ENCODE measurements at places on chromosomes 11 and 22.

GRCh38 chr11:46675288-46675851 is 25.0 kb downstream of the ARHGAP1 start:
- DNase-seq = no peak

DNA sequence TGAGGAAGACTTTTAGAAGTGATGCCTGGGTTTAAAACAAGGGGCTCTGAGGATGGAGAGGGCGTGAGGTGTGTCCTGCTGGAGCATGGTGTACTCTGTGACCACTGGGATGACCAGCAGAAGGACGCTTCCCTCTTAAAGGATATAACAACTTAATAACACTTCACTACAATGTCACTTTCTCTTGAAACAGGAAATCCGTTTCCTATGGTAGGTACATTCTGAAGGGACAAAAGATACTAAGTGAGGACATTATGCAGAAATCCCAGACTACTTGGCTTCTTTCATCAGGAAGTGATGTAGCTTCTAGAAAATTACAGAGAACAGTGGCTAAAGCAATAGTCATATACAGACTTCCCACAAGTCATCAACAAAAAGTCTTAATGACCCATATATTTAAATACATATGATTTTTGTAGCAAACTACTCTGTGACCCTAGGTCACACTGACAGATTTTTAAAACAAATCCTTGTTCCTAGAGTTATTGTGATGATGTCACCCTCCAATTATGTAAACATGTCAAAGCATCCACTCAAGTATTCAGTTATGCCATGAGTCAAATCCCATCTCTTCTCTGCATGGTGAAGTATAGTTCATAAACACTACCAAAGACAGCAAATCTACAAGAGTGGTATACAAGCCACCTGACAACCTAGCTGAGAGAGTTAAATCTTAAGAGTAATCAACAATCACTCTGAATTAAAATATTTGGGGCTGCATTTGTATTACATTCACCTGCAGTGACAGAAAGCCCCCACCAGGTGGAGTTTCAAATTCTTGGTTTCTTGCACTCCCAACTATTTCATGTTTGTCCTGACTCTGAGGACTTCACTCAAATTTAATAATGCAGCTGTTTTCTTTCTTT is 32.8 kb downstream of the PITPNB start:
- peak; percentile 26 for DNase-seq

DNA sequence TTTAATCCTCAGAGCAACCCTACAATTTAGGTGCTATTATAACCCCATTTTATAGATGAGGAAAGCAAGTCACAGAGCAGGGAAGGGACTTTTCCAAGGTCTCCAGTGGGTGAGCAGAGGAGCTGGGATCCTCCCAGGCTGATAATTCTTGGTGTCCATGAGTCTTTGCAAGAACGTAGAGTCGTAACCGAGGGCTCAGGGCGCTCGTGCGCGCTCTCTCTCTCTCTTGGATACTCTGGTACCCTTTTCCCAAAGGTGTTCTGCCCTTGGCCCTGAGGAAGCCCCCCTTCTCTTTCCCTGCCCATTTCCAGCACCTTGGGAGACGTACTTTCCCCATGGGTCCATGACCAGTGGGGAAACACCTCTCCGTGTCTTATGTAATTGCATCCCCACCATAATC is 5.2 kb upstream of the ZP1 start:
- no peak for DNase-seq

GRCh38 chr11:130555251-130555841 is 106.9 kb downstream of the ADAMTS15 start:
- no peak for DNase-seq

DNA sequence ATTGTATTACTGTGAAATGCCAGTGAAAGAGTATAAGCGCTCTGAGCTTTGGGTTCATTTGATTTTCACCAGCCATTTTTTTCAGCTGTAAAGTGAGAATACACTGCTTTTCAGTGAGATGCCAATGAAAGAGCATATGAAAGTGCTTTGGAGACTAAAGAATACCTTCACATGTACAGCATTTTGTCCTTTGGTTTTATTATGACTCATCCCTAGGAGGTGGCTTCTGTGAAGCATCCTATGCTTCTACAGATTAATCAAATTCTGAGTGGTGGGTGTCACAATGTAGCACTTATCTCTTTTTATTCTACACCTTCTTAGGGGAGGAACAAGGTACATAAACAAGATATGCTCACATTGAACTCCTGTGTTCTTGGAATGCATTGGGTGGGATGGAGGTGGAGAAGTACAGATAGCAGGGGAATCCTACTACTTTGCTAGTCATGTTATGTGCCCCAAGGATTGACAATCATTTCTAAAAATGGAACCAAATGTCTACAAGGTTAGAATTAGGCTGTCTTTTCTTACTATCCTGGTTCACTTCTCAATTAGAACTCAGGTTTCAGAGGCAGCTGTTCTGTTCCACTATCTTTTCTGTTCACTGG is 18.7 kb downstream of the TRIM44 start:
- DNase-seq = no peak

DNA sequence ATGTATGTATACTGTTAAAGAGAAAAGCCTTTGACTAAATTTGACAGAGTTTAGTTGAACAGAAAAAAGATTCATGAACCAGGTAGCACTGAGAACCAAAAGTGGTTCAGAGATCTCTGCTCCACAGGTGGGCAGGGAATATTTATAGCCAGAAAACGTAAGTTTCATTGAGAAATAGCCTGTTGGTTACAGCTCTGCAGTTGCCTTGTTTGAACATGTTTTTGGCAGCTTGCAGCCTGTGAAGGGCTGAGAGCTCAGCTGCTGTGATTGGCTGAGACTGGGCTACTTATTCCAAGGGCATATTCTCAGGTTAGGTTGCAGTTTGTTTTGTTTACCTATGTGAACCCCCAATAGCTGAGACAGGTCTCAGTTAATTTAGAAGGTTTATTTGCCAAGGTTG is 13.5 kb upstream of the ZNF74 start:
- DNase-seq = no peak

- DNase-seq = no peak
Measured at GRCh38 chr11:117409511-117409910, 81.9 kb downstream of the CEP164 start.

- no peak for DNase-seq
Measured at GRCh38 chr22:46586531-46587011, 33.6 kb upstream of the GRAMD4 start.

GRCh38 chr11:45948356-45948755 is 25.9 kb downstream of the LARGE2 start:
- DNase-seq = no peak

GRCh38 chr11:95434489-95435057 is 203.6 kb upstream of the SESN3 start:
- DNase-seq = no peak

- no peak for DNase-seq
Measured at GRCh38 chr22:24772493-24773220, 1.9 kb downstream of the PIWIL3 start.

- DNase-seq = no peak
Measured at GRCh38 chr11:101127197-101127698, 2.4 kb downstream of the PGR start.

GRCh38 chr11:94330789-94331188 is 26.4 kb downstream of the IZUMO1R start:
- no peak for DNase-seq

- DNase-seq = no peak
Measured at GRCh38 chr11:8384199-8384821, 120.6 kb upstream of the LMO1 start.

DNA sequence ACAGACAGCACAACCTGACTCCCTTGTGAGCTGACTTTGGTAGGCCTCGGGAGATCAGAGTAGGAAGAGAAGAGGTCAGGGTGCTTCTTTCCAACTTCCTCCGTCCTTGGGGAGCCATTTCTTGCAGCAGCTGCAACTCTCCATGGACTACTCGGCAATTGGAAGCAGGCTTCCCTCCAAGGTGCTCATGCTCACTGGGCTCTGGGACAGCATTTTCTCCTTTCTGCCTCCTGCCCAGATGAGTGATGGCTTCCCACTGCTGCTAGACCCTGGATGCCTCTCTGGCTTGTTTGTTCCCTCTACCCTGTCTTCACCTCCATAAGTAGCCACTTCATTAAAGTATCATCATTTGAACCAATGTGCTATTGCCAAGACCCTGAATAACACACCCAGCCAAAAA is 8.2 kb upstream of the PRSS23 start:
- DNase-seq = no peak

DNA sequence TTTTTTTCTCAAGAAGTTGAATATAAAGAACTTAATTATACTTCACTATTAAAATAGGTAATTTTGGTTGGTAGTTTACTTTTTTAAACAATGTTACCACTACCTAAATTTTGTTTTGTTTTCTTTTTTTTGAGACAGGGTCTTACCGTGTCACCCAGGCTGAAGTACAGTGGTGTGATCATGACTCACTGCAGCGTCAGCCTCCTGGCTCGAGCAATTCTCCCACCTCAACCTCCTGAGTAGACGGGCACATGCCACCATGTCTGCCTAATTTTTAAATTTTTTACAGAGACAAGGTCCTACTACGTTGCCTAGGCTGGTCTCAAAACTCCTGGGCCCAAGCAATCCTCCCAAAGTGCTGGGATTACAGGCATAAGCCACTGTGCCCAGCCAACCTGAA is 17.6 kb downstream of the SPCS2 start:
- no peak for DNase-seq

DNA sequence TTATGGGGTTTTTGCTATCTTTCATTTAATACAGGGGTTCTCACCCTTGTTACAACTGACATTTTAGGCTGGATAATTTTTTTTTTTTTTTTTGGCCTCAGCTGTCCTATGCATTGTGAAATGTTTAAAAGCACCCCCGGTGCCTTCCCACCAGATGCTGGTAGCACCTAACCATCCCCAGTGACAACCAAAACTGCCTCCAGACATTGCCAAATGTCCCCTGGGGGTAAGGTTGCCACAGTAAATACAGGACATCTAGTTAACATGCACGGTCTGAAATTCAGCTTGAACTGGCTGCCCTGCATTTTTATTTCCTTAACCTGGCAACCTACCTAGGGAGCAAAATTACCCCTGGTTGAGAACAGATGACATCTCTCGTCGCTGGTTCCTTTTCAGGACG is 72.4 kb downstream of the CYTH4 start:
- DNase-seq = no peak

GRCh38 chr11:128210148-128210940 is 377.0 kb downstream of the ETS1 start:
- DNase-seq = no peak

- DNase-seq = no peak
Measured at GRCh38 chr11:86594746-86595145, 77.7 kb downstream of the ME3 start.

- DNase-seq = no peak
Measured at GRCh38 chr11:2169005-2169378, 2.6 kb downstream of the TH start.

DNA sequence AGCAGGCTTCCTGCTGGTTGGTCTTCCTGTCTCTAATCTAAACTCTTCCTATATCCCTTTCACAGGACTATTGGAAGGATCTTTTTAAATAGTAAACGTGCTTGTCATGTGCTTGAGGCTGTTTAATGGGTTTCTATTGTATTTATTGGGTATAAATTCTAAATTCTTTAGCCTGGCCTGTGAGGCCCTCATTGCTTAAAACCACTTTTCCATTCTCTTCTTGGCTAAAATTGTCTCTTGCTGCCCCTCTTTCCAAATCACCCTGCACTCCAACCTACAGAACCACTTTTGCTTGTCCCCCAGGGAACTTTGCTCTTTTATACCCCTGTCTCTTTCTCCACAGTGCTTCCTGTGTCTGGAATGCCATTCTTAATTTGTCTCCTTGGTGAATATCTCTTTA is 46.4 kb upstream of the MUC15 start:
- DNase-seq = no peak

- DNase-seq = no peak
Measured at GRCh38 chr11:5737670-5738392, 1.6 kb downstream of the OR56B1 start.

- DNase-seq = no peak
Measured at GRCh38 chr11:23570828-23571227, 710.6 kb upstream of the CCDC179 start.

- DNase-seq = peak; percentile 53
Measured at GRCh38 chr11:119363851-119364590, 17.5 kb downstream of the USP2 start.

DNA sequence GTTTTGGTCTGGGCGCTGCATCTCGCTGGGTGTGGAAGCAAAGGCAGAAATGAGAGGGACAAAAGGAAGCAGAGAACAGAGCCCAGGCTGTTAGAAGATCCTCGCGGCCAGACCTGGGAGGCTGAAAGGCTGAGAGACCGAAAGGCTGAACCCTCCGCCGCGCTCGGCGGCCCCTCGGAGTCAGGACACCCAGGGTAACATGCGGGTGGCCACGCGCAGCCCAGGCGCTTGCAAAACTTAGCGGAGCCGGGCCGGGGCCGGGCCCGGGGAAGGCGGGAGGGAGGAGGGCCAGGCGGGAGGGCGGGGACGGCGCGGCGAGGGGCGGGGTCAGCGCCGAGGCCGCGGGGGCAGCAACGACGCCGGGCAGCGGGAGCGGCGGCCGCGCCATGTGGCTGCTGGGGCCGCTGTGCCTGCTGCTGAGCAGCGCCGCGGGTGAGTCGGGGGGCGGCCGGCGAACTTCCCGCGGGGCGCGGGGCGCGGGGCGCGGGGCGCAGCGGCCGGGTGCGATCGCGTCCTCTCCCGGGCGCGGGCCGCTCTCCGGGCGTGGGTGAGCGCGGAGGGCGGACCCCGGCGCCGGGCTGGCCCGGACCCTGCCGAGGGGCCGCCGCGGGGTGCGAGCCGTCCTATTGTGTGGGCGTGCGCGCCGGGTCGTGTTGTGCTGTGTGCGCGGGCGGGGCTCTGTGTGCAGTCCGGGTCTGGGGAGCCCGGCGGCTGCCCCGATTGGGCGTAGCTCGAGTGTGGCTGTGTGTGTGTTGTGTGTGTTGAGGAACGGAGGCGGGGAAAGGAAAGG is at the start of gene LDLRAD3:
LDLRAD3 (plus strand) TSS at position 350 of the 790 bp plus-strand sequence; CDS start at position 387, 37 bp downstream.
- DNase-seq = peak; percentile 21

- no peak for DNase-seq
Measured at GRCh38 chr11:117933930-117934329, 4.7 kb upstream of the TMPRSS13 start.

DNA sequence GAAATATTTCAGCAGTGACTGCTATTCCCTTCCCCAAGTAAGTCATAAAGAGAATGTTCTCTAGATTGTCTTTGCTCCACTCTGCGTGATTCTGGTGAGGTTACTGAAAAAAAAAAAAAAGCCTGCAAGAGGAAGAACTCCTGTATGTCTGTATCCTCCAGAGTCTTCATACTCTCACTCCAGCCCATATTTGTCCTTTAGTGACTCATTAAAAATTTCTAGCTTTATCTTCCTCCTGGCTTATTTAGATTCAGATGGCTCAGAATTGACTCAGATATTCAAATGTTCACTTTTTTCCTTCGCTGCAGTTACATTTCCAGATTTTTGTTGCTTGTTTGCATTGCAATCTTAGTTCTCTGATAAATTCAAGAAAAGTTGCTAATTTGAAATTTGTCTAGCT is 76.3 kb upstream of the CNTN5 start:
- DNase-seq = no peak

DNA sequence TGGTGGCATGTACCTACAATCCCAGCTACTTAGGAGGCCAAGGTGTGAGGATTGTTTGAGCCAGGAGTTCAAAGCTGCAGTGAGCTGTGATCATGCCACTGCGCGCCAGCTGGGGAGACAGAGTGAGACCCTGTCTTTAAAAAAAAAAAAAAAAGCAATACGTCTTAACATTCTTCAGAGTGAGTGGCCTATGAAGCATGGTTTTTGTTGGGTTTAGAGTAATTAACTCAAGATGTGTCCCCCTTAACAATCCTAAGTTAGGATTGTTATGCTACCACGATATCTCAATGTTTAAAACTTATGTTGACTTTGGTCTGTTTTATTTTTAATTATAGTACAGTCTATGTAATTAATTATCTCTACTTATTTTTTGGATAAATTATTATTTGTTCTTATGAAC is 156.1 kb downstream of the HIPK3 start:
- no peak for DNase-seq
